ENCODE measurements at places on chromosomes 1 and 21.
A peak's percentile ranks its signal among the peaks of the same experiment; 100 is the strongest.

DNA sequence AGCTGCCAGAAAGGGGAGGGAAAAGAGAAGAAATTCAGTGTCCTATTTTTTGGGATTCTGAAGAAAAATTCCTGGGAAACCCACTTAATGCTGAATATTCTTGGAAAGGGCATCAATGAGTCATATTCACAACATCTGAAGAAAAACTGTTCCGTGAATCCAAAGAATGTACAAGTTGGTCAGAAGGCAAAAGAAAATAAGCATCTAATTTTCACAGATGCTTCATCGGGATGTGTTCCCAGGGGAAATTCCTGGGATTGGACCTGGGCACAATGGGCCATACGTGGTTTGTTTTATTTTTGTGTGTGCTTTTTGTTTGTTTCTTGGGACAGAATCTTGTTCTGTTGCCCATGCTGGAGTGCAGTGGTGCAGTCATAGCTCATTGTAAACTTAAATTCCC lies 112.2 kb downstream of the MAP3K21 start:
- DNase-seq = no peak

GRCh38 chr1:232477728-232478127 lies 152.2 kb downstream of the SIPA1L2 start:
- DNase-seq = peak; percentile 68

DNA sequence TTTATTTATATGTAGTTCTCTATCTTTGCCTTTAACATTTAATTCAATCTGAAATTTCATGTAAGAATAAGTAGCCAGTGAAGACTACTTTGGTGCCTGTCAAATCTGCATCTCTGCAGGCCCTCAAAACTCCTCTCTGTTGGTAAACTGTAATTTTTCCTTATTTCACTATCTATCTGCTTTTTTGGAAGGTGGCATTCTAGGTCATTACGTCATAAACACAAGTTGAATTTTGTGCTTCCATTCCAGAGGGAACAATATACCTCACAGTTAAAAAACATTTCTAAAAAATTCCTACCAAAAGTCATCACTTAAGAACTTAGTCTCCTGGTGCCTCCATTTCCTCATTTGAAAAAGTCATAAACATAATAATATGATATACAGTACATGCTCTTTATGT lies 176.0 kb downstream of the GABPA start:
- DNase-seq = no peak

DNA sequence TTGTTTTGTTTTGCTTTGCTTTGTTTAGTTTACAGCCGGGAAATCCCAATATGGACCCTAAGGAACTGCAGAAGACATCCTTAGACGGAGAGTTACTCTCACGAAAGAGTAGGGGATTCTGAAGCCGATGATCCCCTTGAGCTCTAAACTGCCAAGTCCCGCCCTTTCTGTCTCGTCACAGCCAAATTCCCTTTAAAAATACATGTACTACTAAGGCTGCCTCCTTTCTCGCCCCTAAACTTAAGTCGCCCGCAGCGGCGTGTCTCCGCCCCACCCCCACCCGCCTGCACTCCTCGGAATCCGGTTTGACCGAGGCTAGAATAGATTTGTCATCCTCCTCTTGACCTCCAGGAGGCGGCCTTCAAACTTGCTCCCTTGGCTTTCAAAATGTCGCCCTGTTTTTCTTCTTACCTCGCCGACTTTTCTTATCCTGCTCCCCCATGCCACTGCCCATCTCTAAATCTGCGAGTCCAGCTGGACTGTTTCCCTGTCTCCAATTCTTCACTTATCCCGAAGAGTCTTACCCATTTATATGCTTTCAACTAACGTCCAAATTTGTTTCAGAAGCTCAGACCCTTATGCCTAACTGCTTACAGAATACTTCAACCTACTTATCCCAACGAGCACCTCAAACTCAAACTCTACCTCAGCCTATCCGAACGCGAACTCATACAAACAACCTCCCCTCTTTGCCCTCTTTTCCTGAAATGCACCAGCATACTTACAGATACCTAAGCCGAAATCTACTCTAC lies 10.9 kb upstream of the BOLA1 start:
- no peak for DNase-seq

GRCh38 chr1:197781968-197782721 lies 6.9 kb upstream of the DENND1B start:
- peak; percentile 71 for DNase-seq

DNA sequence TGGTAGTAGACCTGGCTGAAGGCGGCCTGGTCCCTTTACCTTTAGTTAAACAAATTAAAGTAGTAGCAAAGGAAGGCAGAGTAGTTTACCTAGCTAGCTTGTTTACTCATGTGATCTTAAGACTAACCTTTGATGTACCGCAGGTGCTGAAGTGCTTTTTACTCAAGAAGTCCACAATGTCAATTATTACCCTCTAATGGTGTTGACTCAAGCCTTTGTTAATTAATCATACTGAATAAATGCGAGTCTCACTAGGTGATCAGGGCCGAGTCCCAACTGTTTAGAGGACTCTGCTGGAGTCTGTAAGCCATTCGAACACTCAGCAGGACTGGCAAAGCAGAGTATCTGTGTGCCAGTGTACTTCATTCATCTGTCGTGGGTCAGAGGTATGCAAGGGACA lies 381.1 kb upstream of the NCAM2 start:
- DNase-seq = no peak

GRCh38 chr1:75345538-75346292 lies 211.5 kb downstream of the LHX8 start:
- DNase-seq = peak; percentile 30

GRCh38 chr1:19949016-19949415 lies 25.6 kb upstream of the PLA2G2E start:
- peak; percentile 86 for DNase-seq

DNA sequence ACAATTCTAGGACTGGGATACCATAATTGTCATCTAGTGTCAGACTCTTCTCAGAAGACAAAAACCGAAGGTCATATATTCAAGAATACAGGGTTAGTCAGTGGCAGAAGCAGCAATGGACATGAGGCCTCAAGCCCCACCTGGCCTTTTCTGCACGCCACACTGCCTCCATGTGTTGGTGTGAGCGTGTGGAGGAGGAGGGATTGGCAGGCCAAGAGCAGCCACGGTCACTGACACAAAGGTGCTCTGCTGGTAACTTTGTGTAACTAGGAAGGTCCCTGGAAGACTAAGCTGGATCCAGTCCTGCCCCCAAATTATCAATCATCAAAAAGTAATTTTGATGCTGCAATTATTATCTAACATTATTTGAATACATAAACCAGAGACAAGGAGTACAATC lies 34.9 kb downstream of the HSF2BP start:
- DNase-seq = no peak

GRCh38 chr21:15058854-15059263 lies 5.9 kb downstream of the NRIP1 start:
- DNase-seq = no peak

DNA sequence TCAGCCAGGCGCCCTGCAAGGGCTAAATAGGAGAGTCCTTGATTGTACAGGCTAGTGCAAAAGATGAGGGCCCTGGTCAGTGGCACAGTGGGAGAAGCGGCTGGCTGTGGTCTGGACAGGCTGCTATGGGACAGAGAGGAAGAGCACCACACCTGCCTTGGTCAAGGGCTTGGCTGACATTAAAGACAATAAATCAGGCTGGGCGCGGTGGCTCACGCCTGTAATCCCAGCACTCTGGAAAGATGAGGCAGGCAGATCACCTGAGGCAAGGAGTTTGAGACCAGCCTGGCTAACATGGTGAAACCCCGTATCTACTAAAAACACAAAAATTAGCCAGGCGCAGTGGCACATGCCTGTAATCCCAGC lies 62.9 kb downstream of the NID1 start:
- no peak for DNase-seq

DNA sequence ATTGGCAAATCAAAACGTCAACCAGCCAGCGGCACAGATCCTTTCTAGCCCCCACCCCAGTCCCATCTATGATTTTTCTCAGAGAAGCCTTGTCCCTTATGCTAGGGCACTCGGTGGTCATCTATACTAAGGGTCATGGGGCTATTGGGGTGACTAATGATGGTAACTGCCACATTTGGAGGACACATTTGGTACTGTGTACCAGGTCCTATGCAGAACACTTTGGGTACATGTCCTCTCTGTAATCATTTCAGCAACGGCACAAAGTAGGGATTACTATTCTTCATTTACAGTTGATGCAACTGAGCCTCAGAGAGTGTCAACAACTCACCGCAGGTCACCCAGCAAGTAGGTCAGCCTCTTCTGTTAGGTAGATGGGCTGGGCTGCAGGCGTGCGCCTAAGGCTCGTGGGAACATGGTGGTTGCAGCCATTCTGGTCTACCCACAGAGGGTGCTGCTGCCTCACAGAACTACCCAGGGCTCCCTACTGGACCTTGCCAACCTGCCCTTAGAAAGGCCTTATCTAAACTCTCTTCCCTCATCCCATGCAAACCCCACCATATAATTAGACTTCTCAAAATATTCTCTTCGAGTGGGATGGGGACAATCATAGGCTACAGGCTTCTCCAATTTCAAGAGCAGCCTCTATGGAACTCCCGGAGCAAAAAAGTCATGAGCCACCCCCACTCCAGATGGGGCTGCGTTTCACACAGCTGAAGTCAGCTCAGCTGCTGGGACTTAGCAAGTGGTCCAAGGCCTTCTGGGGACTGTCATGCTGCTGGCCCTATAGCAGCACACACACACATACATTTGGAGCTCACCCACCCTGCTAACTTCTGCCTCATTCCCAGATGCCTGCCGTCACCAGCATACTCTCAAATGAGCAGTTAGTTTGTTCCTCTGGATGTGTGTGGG lies 5.8 kb upstream of the SDHB start:
- peak; percentile 87 for DNase-seq

DNA sequence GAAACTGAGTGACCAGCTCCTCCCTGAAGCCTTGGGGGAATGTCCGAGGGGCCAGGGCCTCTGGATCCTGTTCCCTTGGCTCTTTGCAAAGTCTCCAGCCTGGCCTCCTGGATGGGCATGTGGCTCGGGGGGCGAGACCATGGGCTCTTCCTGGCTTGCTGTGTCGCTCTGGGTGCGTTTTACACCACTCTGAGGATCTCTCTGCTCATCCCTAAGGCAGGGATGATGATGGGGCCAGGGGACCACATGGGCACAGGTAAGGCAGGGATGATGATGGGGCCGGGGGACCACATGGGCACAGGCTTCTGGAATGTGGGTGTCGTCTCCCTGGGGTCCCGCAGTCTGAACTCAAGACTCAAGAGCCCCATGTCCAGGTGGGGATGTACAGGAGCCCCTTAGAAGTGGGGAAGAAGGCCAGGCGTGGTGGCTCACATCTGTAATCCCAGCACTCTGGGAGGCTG lies 17.7 kb downstream of the TP73 start:
- no peak for DNase-seq

DNA sequence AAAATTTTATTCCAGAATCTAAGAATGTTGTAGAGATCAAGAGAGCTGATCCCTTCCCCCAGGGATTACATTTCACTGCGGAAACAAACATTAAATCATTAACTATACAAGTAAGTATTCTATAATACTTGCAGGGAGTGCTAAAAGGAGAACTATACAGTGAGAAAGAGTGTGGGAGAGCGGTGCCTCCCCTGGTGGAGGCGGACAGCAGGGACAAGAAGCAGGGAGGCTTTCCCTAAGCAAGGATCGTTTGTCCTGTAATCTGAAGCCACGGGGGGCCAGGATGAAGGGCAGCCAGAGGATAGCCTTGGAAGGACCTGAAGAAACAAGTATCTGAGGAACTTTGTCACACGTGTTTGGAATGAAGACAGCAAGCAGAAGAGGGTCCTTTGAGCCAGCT lies 40.1 kb downstream of the SLC9C2 start:
- no peak for DNase-seq

DNA sequence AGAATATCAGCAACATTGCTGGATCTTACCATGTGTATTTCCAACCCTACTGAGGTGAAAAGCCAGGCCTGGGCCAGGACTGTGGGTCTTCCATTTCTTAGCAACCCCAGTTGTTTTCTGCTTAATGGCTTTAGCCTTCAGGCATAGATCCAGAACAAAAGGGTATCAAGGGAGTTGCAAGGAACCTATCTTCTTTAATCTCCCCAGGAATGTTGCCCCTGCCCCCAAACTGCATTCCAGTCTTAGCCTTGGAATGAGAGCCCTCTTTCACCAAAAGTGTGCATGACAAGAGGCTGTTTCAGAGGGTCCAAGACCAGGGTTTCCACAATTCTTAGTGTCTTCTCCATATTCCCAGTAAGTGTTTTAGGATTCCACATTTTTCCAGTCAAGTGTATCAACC lies 87.9 kb upstream of the SOX13 start:
- no peak for DNase-seq

- DNase-seq = peak; percentile 50
Measured at GRCh38 chr21:41765420-41765821, 1.4 kb downstream of the RIPK4 start.

DNA sequence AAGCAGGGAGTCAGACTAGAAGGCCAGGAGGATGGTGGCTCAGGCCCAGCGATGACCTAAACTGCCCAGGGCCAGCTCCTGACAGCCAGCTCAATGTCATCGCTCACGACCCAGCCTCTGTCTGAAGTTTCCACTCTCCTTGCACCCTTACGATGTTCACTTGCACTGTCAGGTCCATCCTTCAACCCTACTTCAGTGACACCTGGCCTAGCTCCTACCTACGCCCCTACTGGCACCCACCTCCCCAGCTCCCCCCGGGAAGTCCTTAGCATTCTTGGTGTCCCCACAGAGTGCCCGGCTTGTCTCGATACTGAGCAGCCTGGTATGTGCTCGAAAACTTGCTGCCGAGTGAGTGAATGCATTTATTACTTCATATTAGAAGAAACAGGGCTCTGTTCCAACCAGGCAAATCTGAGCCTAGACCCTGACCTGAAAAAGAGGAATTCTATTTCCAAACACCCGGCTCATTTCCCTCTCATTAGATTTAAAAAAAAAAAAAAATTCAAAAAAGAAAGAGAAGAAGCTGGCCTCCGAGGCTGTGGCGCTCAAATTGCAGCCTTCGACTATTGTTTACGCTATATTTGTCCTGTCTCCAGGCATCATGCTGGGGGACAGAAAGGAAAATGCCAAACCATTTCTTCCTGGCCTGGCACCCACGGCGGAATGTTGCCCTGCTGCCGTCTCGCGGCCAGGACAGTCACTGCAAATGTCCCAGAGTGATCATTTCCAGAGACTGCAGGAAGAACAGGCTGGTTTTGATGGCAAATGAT lies 29.8 kb upstream of the LRRC38 start:
- DNase-seq = peak; percentile 85

- DNase-seq = peak; percentile 26
Measured at GRCh38 chr1:35672116-35672515, 30.8 kb upstream of the PSMB2 start.

DNA sequence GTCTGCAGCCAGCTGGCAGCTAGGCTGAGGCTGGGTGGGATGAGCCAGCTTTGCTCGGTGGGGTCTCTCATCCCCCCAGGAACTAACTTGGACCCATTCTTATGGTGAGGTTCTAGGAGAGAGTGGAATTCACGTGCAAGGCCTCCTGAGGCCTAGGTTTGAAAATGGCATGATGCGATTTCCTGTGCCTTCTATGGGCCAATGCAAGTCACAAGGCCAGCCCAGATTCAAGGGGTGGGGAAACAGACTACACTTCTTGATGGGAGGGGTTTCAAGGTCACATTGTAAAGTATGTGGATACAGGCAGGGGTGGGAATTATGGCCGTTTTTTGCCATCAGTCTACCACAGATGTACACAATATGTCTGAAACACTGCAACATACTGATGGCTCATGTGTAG lies 48.3 kb downstream of the HTR6 start:
- DNase-seq = no peak
